ENCODE measurements at places on chromosomes 2 and 18. TPM values are rescaled to one million over a fixed set of nuclear protein-coding genes. Genes with fewer than 3 reads are reported as not detected.

Gene OST4
- total RNA-seq: 257 TPM

Gene UCN
- total RNA-seq: 2.7 TPM

DNA sequence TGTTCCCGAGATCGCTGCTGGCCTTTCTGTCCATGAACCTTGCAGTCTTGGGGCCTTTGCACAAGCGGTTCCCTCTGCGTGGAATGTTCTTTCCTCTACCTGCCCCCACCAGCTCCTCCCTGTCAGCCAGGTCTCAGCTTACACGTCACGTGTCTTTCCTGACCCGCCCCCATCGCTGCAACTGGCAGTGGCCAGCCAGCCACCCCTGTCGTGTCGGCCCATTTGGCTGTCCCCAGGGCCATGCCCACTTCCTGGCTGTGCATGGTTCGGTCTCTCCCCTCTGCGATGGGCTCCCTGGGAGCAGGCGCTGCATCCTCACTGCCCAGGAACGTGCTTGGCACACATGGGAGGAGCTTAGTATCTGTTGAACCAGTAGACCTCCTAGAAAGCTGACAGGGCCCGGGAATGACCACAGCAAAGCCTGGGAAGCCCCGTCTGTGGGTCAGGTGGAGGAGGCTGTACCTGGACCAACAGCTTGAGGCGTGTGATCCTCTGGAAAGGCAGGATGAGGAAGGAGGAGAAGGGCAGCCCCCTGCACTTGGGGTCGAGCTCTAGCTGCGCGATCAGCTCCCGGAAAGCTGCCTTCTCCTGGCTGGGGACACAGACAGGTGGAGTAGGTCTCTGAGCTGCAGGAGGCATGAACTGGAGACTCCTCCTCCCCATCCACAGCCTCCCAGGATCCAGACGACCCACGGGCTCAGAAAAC, 21.0 kb downstream of the SNORC start:
- no peak for DNase-seq

GRCh38 chr2:65067806-65068553, 11.8 kb downstream of the CEP68 start:
- DNase-seq: no peak

DNA sequence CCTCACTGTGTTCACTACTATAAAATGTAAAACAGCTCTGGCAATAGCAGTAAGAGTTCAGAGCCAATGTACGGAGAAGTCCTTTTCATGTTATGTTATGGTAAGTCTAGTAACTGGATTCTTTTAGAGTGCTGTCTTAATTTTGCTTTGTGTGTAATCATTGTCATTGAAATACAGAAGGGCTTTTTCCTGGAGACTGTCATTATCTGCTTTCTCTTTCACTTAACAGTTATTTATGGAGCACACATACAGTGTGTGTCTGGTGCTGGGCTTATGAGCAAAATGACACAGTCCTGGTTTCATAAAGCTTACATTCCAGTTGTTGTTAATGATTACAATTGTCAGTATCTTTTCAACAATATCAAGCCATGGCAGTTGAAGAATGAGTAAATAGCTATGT, 95.5 kb downstream of the CCDC102B start:
- no peak for DNase-seq

Gene REG3A
- not detected for total RNA-seq

Gene NOSTRIN
- total RNA-seq: not detected

Gene SMYD1
- total RNA-seq: not detected

GRCh38 chr18:6056171-6056910, 161.0 kb upstream of the TMEM200C start:
- DNase-seq: no peak

DNA sequence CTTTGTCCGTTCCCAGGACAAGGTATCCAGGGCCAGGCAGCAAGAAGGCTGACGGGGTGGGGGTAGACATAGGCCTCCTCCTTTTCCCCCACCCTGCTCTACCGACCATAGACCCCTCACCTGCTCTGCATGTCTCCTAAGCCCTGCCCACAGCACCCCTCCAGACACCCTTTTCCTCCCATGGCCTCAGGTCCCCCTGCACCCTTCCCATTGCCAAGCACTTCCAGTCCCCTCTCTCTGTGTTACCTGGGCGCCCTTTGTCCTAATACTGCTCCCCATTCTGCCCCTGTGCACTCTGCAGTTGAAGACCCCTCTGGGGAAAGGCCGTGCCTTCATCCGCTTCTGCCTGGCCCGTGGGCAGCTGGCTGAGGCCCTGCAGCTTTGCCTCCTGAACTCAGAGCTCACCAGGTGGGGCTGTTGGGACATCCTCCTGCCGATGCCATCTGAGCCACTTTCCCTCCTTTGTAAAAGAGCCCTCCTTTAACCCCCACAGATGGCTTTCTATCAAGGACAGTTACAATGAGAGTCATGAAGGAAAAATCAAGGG, 3.5 kb downstream of the RUFY4 start:
- DNase-seq: no peak

Gene METTL8
- 43.4 TPM for total RNA-seq

GRCh38 chr2:8862230-8862629, 24.8 kb upstream of the KIDINS220 start:
- no peak for DNase-seq

- no peak for DNase-seq
Measured at GRCh38 chr18:23257137-23257536, 121.9 kb downstream of the CABLES1 start.

- DNase-seq: no peak
Measured at GRCh38 chr18:58207520-58208152, 163.6 kb downstream of the NEDD4L start.
